ENCODE measurements at places on chromosomes 6 and 20.

DNA sequence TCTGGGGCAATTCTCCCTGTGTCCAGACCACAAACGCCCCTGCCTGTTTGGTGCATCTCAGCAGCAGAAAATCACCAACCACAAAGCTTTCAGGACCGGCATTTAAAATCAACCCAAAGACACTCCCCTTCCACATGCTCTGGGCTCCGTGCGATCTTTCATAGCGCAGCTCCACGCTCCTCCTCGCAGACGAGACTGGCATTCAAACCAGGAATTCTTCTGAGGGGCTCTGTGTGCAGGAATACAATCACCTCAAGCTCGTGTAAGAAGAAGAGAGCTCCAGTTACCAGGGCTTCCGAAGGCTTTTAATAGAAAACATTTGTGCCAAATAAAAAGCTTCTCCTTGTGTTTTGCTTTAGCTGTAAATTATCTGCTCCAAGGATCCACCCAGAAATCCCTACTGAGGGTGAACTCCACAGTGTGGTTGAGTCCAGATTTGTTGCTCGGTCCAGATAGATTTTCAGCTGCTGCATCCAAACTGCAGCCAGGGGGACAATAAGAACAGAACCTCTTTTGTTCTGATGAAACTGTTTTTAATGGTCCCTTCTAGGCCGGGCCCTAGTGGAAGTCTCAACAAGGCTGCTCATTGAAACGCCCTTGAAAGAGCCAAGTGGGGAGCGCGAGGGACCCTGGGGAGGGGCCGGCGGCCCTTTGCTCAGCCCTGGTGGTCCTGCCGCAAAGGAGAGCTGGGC, 16.4 kb upstream of the BMP7 start:
- no peak for DNase-seq

GRCh38 chr20:33914919-33915318, 78.8 kb upstream of the RALY start:
- peak; percentile 80 for DNase-seq

DNA sequence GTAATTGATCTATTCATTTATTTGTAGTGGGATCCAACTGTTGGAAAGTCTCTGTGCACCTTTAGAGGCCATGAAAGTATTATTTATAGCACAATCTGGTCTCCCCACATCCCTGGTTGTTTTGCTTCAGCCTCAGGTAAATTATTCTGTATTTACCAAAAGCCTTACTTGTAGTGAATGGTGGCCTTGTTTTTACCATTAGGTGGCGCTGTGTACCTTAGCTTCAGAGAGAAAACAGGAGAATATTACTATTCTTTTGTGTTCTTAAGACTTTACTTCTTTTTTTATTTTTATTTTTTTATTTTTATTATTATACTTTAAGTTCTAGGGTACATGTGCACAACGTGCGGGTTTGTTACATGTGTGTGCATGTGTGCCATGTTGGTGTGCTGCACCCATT, 23.7 kb downstream of the PEX7 start:
- DNase-seq = peak; percentile 79

GRCh38 chr6:5930143-5930770, 76.5 kb downstream of the NRN1 start:
- DNase-seq = no peak

- no peak for DNase-seq
Measured at GRCh38 chr6:71123051-71123450, 165.6 kb upstream of the OGFRL1 start.

GRCh38 chr6:137697267-137697938, 169.7 kb upstream of the TNFAIP3 start:
- no peak for DNase-seq

DNA sequence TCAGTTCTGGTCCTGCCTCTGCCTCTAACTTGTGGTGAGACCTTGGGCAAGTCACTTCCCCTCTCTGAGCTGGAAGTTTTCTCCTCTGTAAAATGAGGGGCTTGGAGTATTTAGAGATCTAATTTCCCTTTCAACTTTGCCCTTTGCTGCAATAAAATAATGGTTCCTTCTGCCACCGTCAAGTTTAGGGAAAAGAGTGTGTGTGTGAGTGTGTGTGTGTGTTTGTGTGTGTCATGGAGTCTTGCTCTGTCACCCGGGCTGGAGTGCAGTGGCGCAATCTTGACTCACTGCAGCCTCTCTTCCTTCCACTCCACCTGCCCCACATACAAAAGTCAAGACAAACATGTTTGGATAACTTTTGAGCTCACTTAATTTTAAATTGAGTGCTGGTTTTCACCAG, 39.2 kb upstream of the PIM1 start:
- DNase-seq = no peak

GRCh38 chr6:127515794-127516661, 3.1 kb downstream of the MTCL3 start:
- DNase-seq = peak; percentile 93

DNA sequence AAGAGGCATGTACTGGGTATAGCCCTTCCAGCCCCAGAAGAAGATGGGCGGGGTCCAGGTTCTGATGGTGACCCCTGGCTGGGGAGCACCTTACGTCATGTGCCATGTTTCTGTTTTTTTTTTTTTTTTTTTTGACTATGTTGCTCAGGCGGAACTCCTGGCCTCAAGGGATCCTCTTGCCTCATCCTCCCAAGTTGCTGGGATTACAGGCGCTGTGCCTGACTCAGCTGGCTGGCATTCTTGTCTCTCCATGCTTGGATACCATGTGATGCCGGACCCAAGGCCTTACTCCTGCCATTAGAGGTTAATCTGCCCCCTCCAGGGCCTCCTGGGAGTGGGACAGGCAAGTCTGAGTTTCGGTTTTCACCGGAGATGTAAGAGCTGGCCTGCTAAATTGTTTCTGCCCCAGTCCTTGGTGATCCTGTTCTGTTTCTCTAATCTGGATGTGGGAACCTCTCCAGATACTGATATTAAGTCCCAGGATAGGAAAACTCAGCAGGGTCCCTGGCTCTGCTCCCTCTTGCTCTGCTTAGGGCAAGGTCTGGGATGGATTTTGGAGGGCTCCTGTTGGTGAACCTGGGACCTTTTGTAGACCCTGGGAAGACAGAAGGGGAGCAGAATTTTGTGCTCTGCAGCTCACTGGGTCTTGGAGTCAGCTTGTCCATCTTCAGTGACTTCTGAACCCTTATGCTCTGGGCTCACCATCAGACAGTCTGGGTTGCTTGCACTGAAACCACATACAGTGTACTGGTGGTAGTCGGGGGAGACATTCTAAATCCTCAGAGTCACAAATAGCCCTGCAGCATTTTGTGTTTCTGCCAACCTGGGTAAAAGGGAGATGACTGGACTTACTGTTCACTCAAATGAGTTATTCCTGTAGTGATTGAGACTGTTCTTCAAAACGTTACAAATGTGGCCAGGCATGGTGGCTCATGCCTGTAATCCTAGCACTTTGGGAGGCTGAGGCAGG, 45.1 kb downstream of the PTK7 start:
- no peak for DNase-seq

DNA sequence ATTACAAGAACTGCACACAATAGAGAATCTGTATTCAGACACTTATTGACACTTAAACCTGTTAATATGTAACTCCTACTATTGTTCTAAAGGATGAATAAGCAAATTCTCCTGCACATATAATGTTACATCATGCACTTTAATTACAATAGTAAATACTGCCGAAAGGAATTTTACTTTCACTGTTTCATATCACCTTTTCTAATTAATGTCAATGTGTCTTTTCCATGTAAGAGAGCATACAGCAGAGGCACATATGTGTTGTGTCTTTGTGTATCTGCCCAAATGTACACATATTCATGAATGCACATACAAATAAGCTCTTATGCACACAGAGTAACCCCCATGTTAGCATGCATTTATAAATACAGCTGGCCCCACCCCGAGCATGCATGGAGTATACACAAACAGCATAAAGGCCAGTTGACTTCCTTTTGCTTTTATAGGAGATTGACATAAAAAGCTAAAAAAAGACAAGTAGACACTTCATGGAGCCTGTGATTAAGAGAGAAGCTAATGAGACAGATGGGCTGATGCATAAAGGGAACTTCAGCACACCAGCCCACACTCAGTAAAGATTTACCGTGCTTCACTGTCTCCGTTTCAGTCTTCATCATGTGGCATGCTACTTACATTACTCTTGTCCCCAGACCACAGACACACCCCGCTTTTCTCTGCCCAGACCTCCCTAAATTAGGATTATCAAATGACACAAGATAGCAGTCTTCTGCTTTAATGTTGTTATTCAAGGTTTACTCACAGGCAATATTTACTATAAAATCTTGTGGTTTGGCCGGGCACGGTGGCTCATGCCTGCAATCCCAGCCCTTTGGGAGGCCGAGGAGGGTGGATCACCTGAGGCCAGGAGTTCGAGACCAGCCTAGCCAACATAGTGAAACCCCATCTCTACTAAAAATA, 184.6 kb downstream of the ATXN1 start:
- DNase-seq = no peak

DNA sequence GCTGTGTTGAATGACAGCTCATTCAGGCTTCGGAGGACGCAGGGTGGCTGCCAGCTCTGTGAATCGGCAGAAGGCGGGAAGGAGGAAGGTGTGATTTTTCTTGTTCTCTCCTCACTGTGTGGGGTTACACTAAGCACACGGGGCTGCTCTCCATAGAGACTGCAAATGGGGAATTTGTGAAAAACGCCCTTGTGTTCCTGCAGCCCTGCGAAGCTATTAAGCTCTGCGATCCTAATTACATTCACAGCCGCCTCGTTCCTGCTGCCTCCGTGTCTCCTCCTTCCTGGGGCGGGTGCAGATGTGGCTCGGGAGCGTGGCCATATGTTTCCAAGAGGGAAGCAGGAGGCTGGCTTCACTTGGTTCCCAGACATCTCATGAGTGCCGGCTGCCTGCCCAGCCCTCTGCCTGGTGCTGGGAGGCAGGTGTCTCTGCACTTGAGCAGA, 124.0 kb downstream of the TOX2 start:
- no peak for DNase-seq

DNA sequence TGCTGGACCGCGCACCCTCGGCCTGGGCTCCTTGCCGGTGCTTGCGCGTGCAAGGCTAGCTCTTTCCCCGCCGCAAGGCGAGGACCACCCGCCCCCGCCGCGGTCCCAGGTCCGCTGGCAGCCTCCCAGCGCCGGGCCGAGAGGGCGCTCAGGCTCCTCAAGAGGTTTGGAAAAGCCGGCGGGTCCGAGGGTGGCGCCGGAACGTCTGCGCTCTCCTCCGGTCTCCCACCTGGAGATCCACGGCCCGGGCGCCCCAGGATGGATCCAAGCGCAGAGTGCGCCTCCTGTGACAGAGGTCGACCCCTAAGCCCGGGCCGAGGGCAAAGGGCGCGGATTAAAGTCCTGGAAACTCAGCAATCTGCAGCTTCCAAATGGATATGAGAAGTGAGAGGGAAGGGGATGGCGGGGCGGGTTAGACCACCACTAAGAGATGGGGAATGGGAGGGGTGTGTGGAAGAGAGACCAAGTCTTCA, 575 bp upstream of the MICAL1 start:
- peak; percentile 58 for DNase-seq

DNA sequence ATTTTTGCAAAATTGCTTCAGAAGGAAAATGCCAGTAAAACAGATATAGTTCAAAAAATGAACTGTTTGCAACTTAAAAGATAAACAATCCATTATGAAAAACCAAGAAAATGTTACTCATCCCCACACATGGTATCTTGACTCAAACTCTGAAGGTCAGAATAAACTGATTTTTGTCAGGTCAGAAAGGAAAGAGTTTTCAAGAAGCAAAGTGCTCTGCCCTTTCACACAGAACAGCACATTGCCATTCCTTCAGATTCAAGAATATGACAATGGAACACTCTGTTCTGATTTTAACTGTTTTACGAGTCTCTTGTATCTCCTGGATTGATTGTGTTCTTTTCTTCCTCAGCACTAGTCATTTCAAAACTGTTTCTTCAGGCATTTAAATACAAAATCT, 33.8 kb upstream of the NT5E start:
- DNase-seq = no peak

DNA sequence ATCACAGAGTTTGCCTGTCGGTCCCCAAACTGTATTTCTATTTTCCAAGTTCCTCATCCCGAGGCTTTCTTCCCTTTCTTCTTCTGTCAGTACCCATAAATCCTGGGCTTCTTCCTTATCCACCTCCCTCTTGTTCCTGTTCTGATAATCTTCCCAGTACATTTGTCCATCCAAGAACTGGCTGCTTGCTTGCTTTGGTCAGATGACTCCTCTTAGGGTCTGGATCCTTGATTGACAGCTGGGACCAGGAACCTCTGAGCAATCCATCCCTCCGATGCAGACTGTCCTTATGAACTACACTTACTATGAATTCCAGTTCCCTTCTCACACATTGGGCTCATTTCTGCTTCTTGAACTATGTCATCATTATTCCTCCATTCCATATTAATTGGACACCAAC, 275.3 kb upstream of the CITED2 start:
- DNase-seq = no peak

DNA sequence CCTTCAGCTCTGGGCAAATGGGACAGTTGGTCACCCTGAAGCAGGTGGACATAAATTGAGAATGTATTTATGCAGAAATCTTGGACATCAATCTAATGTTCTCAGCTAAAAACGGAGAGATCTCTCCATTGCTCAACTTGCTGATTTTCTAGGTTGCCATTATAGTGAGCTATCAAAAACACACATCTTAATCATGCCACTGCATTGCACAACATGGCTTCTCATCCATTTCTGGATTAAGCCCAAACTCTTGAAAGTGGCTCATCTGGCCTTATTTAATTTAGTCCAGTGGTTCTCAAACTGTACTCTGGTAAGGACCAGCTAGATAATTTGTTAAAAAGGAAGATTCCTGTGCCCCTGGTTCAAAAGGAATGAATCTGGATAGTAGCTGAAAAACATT, 324.9 kb upstream of the CITED2 start:
- no peak for DNase-seq

GRCh38 chr6:39893286-39893685, 41.0 kb downstream of the MOCS1 start:
- no peak for DNase-seq

DNA sequence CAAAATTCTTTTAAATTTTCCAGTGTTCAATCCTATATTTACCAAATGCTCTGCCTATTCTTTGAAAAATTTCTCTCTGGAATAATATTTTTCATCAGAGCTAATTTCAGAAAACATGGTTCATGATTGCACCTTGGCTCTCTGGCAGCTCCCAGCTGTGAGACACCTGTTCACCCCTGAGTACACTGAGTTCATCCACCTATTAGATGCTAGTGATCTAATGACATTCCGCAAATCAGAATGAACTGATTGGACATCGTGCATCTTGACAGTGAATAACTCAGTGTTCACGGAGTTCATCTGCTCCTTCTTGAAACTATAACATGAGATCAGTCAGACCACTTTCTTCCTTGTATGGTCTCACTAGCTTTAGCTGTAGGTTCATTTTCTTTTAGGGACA, 3.9 kb upstream of the SHPRH start:
- no peak for DNase-seq

- DNase-seq = no peak
Measured at GRCh38 chr6:148509800-148510581, 167.4 kb downstream of the SASH1 start.

DNA sequence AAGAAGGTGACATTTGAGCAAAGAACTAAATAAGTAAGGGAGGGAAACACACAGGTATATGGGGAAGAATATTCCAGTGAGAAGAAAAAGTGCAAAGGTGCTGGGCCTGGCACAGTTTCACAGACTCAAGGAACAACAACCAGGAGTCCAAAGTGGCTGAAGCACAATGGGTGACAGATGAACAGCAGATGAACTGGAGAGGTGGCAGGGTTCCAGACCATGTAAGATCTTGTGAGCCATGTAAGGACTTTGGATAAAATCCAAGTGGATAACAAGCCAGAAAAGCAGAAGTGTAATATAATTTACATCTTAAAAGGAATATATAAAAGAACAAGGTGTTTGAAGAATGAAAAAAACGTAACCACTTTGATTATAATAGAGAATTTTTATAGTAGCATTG, 87.9 kb downstream of the MMS22L start:
- DNase-seq = no peak

- no peak for DNase-seq
Measured at GRCh38 chr20:10660661-10661060, 13.1 kb downstream of the JAG1 start.

Data from activated CD4-positive, alpha-beta T cell treated with anti-CD3 and anti-CD28 coated beads, Interleukin-2, amount 10 ng/mL, durations not matched to agents 24 days and 14 days (primary cell).